Adipocyte (in vitro differentiated cells): ENCODE measurements at places on chromosomes 5 and 9.
A peak's percentile ranks its signal among the peaks of the same experiment; 100 is the strongest.

DNA sequence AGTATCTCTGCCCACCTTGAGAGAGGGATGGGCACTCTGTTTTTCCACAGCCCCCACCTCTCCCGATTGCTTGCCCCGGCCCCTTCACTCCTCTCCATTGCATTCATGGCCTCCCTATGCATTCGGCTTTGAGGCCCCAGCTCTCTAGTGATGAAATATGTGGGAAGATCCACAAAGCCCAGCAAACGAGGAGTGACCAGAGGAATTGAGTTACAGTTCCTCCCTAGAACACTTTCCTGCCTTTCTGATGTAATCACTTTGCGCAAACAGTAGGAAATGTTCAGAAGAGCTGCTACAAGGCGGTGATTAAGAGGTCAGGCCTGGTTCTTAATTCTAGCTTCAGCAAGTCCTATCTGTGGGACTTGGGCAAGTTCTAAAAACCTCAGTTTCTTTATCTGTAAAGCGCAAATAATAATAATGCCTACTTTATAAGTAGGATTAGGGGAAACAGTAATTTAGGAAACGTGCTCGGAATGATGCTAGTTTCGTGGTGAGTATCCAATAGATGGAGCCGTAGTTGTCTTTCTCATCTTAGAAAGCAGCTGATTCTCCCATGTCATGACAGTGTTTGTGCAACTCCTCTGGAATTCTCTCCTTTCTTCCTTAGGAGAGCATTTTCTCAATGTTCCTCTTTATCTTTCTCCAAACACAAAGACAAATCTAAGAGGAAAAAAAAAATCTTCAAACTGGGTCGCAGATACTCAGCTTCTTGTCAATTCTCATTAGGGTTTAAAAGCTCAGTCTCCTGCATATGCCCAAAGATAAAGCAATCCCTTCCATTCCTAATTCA, 99.5 kb upstream of the MSX2 start:
- DNase-seq, result no peak

- DNase-seq, result peak; percentile 40
These were observed 231.6 kb upstream of the TNC start for GRCh38 chr9:115349542-115349941.

GRCh38 chr9:93593144-93593658, 16.8 kb downstream of the PHF2 start:
- DNase-seq, result no peak

GRCh38 chr9:129822898-129823541, 916 bp downstream of the TOR1A start:
- DNase-seq, result peak; percentile 65

- no peak for DNase-seq
These were observed 14.1 kb downstream of the SLC25A25 start for GRCh38 chr9:128082151-128082550.

- DNase-seq, result no peak
These were observed 139.9 kb upstream of the APC start for GRCh38 chr5:112597831-112598230.

GRCh38 chr9:94945197-94946144, 219.0 kb downstream of the AOPEP start:
- peak; percentile 89 for DNase-seq

DNA sequence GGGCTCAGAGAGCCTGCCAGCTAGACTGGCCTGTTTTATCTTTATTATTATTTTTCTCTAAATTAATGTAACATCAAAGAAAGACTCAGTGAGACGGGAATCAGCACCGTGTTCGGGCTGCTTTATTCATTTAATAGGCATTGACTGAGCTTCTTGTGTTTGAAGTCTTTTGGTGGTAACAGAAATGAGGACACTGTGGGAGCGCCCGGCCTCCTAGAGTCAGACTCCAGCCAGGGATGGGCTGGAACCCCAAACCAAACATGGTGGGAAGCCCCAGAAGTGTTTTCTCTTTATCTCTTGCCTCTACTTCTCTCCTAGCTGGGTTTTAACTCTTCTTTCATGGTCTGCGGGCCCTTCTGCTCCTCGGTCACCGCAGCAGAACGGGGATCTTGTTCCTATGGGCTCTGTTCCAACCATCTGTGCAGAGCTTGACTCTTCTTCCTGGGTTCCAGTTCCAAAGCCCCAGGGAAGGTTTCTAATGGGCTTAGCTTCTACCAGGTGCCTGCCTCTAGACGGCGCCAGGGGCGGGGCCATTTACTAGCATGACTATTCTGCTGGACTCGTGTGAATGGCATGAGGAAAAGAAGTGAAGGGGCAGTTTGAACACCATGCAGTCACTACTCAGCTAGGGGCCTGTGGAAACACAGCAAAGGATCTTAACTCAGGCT, 123.8 kb downstream of the FGF18 start:
- no peak for DNase-seq
